GM18507 (cell line): ENCODE measurements at places on chromosomes 5 and 9.

GRCh38 chr9:95667789-95668188 lies 151.0 kb upstream of the PTCH1 start:
- DNase-seq = no peak

DNA sequence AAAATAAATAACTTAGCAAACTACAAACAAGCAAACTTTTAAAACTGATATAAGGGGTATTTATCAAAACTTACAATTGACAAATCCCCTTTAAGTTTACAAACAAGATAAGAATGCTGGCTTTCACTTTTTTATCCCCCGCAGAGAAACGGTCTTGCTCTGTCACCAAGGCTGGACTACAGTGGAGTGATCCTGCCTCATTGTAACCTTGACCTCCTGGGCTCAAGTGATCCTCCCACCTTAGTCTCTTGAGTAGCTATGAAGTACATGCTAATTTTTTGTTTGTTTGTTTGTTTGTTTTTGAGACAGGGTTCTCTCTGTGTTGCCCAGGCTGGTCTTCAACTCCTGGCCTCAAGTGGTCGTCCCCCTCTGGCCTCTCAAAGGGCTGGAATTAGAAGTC lies 9.0 kb upstream of the NIPSNAP3A start:
- no peak for DNase-seq

- DNase-seq = no peak
These were observed 130.5 kb downstream of the CETN3 start for GRCh38 chr5:90279091-90279490.

DNA sequence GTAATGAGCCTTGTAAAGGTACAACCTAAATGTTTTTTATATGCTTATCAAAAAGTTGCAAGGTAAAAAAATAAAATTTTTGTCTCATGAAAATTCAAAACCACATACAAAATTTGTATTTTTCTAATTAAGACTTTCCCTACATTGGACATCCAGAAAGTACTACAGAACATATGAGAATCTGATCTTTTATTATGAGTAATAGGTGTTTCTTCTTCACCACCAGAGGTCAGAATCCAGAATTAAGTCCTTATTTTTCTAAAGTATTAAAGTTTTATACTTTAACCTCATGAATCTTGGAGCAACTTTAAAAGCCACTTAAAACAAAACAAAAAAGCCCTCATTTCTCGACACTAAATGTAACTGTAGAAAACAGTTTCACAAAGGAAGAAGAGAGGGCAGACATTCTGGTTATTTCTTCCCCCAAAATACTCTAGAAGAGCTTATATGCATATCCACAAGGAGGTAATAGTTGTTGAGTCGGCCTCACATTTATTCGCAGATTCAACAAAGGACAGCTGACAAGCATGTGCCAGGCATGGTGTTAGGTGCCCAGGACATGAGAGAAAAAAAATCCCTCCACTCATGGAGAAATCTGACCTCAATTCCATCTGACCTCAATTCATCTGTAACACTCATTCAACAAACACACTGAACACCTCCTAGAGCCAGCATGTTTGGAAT lies 69.3 kb downstream of the MLLT3 start:
- no peak for DNase-seq

DNA sequence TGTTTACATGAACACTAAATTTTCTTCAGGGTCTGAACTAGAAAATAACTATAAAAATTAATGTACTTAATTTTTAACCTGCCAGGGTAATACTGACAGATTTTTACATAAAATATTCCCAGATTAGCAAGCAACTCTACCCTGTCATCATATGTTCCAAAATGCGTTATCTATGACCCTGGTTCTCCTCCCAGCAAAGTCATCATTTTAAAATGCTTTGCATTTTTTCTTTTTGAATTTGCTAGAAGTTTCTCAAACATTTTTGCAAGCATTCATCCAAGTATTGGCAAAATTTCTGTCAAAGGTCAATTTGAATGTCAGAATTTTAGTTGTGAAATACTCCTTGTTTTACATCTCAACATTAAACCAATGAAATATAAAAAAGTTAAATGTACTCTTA lies 144.5 kb upstream of the FTMT start:
- DNase-seq = no peak
